DMS153 (cell line): ENCODE measurements at places on chromosomes 12 and 14.

DNA sequence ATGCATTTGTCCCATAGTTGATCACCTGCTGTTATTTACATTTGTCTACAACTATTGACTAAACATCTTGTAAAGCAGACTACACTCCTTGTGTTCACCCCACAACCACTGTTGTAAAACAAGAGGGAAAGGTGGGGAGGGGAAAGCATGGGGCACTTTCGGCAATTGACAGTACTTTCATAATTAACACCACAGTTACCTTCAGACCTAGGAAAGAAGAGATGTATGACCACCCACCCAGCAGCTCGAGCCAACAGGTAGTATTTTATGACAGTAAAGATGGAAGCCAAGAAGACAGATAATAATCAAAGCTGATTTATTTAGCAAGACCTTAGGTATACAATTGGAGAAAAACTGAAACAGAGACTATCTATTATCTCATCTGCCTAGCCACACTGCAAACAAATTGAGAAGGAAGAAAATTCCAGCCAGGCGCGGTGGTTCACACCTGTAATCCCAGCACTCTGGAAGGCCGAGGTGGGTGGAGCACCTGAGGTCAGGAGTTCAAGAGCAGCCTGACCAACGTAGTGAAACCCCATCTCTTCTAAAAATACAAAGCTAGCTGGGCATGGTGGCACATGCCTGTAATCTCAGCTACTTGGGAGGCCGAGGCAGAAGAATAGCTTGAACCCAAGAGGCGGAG lies 11.2 kb downstream of the HECTD4 start:
- DNase-seq: no peak

DNA sequence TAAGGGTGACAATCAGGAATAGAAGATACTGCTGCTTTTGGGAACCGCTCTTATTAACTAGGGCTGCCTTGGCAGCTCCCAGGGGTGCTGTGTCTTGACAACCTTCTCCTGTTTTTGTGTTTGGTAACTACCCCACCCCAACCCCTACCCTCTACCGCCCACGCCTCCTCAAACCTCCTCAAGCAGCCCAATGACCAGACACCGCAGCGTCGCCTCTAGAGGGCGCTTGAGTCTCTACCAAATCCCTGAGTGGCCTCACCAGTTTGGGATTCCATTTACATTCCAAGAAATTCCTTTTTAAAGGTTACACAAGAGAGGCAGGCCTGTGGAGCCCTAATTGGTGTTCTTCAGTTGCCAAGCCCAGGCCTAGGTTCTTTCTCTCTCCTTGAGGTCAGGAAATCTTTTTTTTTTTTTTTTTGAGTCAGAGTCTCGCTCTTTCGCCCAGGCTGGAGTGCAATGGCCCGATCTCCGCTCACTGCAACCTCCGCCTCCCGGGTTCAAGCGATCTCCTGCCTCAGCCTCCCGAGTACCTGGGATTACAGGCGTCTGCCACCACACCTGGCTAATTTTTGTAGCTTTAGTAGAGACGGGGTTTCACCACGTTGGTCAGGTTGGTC lies 72.4 kb upstream of the USP44 start:
- no peak for DNase-seq

DNA sequence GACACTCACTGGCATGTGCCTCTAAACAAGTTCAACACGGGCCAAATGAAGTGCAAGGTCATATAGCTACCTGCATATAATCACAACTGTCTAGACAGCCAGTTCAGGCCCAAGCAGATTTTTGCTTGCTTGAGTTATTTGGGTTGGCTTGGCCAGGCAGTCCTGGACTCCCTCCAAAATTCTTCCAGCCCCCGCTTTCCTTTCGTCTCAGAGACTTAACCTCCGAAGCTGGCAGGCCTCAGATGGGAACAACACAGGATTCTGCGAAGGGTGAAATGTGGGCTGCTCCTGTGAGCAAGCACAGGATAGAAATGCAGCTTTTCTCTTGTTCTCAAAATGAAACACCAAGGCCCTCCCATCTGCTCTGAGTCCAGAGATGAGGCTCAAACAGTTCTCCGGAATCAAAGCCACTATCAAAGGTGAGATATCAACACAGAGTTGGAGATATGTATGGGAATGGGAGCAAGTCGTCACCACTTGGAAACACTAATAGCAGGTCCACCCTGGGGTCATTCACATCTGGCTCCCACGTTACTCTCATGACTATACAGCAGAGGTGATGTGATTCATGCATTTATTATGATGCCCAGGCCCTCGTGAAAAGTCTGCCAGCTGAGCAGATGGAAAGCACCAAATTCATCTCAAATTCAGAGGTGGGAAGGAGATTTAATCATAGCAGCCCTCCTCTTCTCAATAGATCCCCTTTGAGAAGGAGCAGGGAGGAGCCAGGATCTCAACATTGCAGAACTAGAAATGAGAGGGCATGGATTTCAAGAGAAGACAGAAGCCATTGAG lies 389.8 kb downstream of the NUAK1 start:
- no peak for DNase-seq

DNA sequence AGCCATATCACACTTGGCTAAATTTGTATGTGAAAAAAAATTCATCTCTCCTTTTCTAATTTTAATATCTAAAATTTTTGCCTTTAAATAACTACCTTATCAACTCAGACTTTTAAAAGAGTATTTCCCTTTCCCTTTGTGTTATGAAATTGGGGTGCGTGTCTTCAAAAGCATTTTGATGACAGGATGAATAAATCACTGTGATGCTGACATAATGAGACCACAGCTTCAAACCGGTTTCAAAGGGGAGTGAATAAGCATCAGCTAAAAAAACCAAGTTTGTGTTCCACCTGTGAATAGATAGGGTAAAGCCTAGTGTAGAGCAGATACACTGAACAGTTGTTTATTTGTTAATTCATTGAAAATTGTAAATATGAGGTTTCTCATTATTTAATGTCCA lies 85.0 kb downstream of the LGR5 start:
- DNase-seq: no peak

GRCh38 chr12:38411426-38411825 lies 94.9 kb downstream of the ALG10B start:
- DNase-seq: no peak

DNA sequence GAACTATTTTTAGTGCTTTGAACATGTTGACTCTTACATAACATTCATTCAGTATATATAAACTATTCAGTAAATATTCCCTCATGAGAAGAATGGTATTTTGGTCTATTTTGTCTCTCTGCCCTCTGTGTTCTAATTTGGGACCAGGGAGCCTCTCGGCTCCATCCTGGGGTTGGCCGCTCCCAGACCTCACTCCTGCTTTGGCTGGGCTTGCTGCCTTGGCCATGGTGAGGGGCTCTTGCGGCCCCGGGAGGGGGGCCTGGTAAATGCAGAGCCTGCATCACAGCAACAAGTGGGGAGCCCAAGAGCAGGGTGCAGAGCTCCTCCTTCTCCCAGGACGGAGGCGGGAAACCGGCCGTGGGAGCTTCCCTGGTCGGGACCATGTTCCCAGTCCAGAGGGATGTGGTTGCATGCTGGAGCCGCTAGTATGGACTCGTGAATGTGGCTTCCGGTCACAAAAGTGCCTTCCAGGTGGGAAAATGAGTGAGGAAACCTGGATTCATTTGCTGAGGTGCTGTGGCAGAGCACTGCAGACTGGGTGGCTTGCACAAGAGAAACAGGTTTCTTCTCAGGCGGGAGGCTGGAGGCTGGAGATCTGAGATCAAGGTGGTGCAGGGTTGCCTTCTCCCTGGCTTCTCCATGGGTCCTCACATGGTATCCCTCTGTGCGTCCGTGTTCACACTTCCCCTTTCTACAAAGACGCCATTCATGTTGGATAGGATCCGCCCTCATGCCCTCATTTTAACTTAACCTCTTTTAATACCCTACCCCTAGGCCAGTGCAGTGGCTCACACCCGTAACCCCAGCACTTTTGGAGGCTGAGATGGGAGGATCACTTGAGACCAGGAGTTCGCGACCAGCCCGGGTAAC lies 250.2 kb downstream of the CACNA1C start:
- no peak for DNase-seq
